ENCODE measurements at places on chromosomes 1 and 21.

DNA sequence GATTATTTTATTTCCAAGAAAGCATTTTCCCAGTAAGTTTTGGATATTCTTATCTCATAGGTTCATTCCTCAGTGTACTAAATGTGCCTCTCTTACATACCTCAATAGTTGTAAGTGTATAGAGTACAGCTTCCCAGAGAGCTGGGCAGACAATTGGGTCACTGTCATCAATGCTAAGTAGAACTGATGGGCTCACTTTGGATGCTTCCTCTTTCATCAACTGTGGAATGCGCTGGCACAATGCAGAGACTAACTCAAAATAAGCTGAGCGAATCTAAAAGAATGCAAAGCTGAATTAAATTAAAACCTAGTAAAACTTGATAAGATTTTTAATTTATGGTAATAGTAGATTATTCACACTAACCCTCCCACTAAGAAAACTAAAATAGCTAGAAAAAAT, 21.5 kb downstream of the LTN1 start:
- DNase-seq = no peak

DNA sequence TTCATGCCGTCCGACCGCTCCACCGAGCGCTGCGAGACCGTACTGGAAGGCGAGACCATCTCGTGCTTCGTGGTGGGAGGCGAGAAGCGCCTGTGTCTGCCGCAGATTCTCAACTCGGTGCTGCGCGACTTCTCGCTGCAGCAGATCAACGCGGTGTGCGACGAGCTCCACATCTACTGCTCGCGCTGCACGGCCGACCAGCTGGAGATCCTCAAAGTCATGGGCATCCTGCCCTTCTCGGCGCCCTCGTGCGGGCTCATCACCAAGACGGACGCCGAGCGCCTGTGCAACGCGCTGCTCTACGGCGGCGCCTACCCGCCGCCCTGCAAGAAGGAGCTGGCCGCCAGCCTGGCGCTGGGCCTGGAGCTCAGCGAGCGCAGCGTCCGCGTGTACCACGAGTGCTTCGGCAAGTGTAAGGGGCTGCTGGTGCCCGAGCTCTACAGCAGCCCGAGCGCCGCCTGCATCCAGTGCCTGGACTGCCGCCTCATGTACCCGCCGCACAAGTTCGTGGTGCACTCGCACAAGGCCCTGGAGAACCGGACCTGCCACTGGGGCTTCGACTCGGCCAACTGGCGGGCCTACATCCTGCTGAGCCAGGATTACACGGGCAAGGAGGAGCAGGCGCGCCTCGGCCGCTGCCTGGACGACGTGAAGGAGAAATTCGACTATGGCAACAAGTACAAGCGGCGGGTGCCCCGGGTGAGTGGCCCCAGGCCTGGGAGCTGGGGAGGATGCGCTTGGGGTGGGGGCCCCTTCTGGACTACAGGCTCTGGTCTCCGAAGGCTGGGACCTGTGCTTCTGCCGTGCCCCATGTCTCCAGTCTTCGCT, 1.1 kb downstream of the SKI start:
- DNase-seq = peak; percentile 81

DNA sequence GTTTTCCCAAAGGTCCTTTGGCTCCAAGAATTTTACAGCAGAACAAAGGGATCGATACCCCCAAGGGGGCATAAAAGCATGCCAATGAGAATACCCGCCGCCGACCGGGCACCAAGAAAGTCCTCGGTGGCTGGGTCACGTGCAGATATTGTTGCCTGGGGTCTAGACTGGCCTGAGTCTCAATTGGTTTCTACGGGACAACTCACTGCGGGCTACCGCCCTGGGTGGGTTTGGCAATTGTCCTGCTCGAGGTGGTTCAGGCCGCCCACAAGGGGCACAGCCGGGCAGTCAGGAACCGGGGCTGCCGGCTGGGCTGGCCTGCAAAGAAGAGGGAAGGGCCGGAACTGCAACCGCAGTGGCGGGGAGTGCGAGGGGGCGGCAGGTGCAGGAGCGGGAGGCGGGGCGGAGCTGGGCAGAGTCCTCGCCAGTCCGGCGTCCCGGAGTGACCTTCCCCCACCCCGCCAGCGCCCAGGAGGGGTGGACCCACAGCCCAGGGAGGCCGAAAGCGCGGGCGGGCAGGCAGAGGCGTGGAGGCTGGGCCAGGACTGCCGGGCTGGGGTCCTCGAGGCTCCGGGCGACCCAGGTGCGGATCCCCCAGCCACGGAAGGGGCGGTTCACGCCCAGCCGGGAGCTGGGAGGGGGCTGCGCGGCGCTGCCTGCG, 926 bp upstream of the ATP1B1 start:
- peak; percentile 69 for DNase-seq

GRCh38 chr21:44969066-44969670, 29.3 kb downstream of the SLX9 start:
- no peak for DNase-seq

DNA sequence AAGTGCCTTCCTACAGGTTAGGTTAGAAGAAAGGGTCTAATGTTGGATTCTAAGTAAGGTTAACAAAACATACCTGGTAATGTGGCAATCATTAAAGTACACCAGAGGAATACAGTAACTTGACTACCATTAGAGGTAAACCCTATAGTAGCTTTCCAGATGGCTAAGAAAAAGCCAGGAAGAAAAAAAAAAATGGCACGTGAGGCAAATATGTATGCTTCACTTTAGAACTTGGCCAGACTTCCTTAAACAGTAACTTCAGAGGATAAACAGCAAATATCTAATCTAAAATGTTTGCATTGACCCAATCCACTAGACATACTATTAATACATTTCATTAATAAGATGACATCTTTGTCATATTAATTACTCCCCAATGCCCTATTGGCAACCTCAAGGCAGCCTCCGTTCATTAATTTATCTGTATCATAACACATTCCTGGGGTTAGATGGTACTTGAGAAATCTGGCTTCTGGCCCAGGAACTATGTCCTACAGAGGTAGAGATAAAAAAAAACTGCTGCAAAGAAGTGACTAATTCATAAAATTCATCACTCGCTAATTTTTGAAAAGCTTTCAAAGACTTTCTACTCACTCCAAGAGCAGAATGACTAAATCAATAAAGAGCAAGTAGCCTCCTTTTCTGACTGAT, 5.8 kb downstream of the DCAF8 start:
- no peak for DNase-seq

DNA sequence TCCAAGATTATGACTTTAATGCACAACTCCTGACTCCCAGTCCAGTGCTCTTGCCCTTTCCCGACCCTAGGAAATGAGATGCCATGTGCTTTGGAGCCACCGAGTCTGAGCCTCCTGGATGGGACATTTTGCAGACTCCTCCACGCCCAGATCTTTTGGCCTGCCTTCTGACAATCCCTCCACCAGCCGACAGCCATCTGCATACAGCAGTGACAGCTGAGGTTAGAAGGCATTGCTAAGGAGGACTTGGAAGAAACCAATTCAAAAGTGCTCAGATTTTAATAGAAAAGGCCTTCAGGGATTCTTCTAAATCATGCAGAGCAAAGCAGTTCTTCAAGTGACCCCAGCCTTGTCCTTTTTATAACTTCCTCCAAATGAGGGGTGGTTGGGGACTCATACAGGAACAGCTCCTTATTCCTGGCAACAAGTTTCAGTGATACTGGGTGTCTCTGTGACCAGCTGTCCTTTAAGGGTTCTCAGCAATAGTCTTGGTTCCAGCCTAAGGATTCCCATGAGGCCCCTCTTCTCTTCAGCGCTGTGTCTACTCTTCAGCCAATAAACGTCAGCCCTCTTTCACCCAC, 369.3 kb downstream of the PBX1 start:
- DNase-seq = no peak
